ENCODE measurements at places on chromosomes 4 and X.

DNA sequence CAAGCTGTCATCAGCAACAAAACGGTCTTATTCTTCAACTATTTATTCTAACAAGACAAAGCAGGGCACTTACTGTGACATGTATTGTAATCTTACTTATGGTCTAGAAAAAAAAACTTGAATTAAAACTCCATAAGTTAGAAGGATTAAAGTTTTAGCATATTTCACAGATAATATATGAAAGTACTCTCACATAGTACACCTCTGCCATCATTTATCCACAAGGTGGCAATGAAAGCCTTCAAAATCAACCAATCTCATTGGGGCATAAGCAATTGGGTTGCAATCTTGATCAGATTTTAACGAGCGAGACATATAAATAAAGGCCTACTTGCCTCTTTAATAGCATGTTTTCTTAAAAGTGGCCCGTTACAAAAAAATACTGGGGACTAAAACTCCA lies 1382.9 kb downstream of the FAM133A start:
- no peak for DNase-seq

GRCh38 chr4:15926486-15926885 lies 12.1 kb downstream of the FGFBP1 start:
- DNase-seq = no peak

DNA sequence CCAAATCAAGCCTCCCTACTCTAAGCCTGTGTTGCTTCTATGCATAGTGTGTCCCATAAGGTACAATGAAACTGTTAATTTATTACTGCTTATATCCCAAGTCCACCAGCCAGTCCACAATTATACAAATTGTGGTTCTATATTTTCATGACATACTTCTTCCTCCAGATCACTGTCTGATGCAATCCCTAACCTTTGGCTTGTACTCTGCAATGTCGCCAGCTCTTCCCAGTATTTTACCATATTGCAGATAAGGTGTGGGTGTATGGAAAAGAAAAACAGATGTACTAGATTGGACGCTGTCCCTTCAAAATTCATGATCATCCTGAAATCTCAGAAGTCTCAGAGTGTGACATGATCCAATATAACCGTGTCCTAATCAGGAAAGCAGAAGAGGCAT lies 286.2 kb downstream of the GASK1B start:
- DNase-seq = no peak

GRCh38 chr4:126144543-126145237 lies 829.9 kb downstream of the FAT4 start:
- DNase-seq = no peak

GRCh38 chr4:16684097-16684496 lies 214.3 kb downstream of the LDB2 start:
- no peak for DNase-seq

GRCh38 chrX:34656467-34656841 lies 631 bp downstream of the TMEM47 start:
- DNase-seq = no peak

GRCh38 chr4:159655547-159655946 lies 552.7 kb downstream of the RAPGEF2 start:
- no peak for DNase-seq

- no peak for DNase-seq
These were observed 163.3 kb upstream of the SLC7A11 start for GRCh38 chr4:138405466-138405891.

DNA sequence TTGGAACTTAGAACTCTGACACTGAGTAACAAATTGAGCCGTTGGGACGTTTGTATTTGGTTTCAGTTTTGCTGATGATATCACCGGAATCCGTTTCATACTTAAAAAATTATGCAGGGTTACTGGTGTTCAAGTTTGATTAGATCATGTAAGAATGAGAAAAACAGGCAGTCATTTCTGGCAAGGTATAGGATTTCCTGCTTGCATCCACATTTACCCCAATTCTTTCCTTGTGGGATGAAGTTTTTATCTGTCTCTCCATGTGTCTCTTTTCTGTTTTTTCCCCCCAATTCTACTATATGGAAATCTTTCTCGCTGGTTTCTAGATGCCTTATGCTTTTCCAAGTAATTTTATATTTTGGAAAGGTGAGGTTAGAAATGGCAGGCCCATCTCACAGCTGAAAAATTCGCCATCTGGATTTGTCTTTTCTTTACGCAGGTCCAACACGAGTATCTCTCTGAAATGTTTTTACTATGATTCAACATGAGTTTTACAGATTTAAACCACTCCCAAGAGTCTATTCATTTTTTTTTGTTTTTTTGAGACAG lies 197.9 kb downstream of the SHOX start:
- no peak for DNase-seq

GRCh38 chrX:119055687-119056086 lies 17.1 kb upstream of the CT47C1 start:
- DNase-seq = no peak

DNA sequence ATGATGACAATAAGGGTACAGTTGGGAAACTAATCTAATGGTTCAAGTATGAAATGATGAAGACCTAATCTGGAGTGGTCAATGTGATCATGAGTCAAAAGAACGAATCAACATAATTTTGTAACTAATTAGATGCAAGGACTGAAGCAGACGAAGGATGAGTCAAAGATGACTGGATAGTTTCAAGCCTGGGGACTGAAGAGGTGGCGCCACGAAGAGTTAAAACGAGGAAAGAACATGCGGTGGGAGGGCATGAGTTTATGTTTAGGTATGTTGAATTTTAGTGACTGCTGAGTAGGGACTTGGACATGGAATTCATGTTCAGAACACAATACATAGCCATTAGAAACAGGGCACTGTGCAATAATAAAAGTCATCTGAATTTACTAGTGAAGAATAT lies 221.5 kb upstream of the FAM241A start:
- no peak for DNase-seq

DNA sequence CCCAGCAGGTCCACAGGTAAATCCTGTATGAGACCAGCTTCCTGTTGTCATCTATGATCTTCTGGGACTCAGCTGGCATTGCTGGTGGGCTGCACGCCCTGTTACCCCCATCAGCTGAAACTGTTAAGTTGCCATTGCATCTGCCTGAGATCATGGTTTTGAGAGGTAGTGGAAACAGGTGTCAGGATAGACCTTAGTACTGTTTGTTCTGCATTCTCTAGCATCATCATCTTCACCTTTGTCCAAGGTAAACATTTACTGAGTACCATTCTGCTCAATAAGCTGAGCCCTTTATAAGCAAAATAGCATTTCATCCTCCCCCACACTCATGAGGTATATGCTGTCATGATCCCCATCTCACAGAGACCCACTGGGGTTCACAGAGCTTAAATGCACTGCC lies 42.9 kb upstream of the PROM1 start:
- no peak for DNase-seq

DNA sequence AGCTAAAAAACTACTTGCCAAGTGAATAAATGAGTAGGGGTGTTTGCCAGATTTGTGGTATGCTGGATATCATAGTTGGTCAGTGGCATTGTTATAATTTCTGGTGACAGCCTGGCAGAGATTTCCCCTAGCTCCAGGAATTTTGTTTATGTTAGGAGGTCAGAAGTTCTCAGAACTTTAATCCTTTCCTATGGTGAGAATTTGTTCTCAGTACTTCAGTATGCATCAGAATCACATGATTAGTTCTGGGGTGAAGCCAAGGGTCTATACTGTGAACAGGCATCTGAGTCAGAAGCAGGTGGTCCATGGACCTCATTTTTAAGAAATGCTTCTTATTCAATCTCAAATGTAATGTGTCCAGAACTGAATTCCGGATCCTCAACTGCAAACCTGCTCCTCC lies 10.5 kb downstream of the RASSF6 start:
- no peak for DNase-seq

GRCh38 chr4:5040856-5041620 lies 10.2 kb upstream of the STK32B start:
- DNase-seq = no peak

GRCh38 chr4:88880501-88881226 lies 176.3 kb downstream of the FAM13A start:
- DNase-seq = no peak

- DNase-seq = no peak
These were observed 60.7 kb downstream of the SPATA4 start for GRCh38 chr4:176134670-176135069.

DNA sequence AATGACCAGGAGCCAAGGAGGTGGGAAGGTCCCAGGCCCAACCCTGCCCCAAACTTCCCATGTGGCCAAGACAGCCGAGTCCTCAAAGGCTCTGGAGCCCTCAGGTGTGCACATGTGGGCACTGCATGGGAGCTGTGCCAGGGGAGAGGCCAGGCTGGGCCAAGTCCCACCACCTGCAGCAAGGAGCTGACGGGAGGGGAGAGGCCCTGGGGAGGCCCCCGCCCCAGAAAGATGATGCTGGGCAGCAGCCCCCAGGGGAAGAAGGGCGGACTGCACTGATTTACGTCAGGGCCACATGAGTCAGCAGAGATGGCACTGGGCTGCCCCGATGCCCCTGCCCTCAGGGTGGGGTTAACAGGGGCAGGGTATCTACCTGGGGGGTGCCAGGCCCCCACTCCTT lies 1.4 kb downstream of the L1CAM start:
- DNase-seq = no peak

- no peak for DNase-seq
These were observed 38.9 kb upstream of the TLR2 start for GRCh38 chr4:153645183-153645582.

DNA sequence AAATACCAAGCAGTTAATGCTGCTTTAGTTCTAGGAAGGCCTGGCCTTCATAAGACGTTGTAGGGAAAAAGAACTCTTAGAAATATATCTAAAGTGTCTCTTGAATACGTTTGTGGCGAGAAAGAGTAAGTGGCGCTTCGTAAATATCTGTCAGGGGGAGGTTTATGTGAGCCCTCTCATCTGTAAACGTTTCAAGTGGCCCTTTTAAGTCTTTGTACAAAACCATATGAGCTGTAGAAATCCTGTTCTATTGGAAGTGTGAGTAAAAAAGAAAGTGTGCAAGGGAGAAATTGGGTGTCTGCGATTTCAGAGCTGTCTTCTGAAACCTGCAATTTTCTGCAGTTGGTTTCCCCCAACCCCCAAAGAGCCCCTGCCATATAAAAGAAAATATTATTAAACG lies 8.6 kb upstream of the INTU start:
- no peak for DNase-seq

GRCh38 chr4:155450676-155451075 lies 73.9 kb upstream of the MAP9 start:
- DNase-seq = no peak

GRCh38 chr4:83644677-83645659 lies 109.1 kb downstream of the GPAT3 start:
- peak; percentile 5 for DNase-seq

DNA sequence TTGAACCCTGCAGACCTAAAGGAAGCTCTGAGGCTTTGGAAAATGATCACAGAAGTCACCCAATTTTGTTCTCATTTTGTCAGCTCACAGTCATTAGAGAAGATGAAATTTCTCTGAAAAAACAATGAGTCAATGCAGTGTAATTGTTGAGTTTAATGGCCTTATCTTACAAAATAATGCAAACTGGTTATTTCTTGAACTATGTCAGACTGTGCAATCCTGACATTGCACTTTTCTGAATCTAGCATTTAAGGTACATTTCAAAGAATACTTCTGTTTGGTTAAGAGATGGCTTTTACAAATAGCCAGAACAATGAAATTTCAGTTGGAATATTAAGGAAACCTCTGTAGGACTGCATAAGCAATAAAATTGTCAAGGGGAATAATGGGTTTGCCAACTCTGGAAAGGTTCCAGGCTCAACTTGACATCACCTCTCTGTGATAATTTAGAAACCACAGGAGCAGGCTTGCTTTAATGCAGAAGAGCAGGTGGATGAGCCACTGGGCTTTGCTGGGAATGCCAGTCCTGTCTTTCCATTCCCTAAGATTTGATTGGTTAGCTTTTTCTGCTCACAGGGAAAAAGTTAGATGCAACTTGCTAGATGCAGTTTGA lies 222.8 kb downstream of the FRMPD4 start:
- DNase-seq = no peak

DNA sequence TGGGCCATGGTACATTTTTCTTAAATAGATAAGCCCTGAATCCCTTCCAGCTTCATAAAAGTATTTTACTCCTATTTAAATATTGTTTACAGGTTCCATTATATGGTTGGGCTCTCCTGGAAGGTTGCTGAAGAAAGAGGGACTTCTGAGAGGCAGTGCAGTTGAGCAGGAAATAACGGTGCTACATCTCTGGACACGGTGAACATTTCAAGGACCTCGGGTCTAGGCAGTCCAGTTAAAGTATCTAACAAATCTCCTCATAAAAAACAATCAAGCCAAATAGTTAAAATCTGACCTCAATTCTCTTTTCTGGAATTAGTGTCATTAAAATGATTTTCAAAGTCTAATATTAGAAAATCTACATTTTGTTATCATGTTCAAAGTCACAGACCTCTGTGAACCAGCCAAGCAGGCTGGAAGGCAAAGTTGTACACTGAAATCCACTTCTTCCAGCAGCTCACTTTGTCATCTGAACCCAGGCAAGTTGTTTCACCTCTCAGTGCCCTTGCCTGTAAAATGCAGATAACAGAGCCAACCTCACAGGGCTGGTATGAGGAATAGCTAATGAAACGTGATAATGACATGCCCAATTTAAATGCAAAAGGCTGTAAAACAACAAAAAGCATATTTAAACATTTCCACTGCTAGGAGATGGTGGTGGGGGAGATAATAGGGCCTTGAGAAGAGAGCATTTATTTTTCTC lies 267.0 kb upstream of the KLF3 start:
- DNase-seq = no peak

DNA sequence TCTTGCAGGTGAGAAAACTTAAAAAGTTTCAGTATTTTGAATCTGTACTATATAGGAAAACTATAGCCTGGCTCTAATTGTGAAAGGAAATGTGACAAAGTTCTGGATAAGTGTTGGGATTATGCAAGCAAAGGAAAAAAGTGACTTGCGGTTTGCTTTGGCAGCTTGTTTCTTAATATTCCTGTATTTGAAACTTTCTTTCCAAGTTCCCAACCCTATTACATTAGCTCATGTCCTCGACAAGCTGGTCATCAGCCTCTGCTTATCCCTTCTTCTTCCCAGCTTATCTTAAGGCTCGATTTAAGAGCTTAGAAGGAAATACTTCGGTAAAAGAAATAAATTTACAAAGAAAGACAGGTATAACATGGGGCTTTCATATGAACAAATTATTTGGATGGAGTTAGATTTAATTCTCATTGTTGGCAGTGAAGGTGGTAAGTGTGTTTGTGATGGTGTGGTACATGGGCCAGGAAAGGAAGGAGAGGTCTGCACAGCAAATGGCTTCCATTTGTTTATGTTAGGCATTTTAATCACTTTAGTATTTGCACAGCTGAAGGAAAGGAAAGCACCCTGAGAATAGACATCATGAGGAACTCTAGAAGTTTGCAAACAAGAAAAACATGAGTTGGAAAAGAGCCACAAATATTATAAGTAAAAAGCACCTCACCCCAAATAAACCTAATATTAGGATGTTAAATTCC lies 5.1 kb upstream of the MYOZ2 start:
- no peak for DNase-seq

DNA sequence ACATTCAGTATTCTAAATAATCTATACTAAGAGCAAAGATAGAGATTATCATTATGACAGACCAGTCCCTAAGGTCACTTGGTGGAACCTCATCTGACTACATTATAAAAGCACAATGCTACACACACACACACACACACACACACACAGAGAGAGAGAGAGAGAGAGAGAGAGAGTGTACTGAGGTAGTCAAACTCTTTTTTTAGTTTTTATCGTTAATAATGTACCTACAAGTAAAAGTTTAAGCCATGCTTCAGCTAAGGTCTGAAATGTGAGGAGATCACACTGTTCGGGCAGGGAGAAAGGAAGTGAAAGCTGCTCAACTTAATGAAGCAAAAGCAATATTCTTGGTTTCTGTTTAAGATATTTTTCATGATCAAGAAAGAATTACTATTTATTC lies 75.8 kb upstream of the CCDC160 start:
- no peak for DNase-seq

Data from T-helper 1 cell (primary cell).